ENCODE measurements at places on chromosomes 1 and 21. TPM values are rescaled to one million over a fixed set of nuclear protein-coding genes. Genes with fewer than 3 reads are reported as not detected.
A peak's percentile ranks its signal among the peaks of the same experiment; 100 is the strongest.

The PAQR6 gene
- 0.67 TPM for polyA plus RNA-seq

The CCDC181 gene
- 0.07 TPM for polyA plus RNA-seq

The OR2T29 gene
- polyA plus RNA-seq, result not detected

The PPFIA4 gene
- 13.7 TPM for polyA plus RNA-seq

The OXCT2 gene
- 0.22 TPM for polyA plus RNA-seq

The SV2A gene
- polyA plus RNA-seq, result 18.1 TPM

The KRTAP19-3 gene
- polyA plus RNA-seq, result not detected

The GPR25 gene
- not detected for polyA plus RNA-seq

The YTHDF2 gene
- 50.0 TPM for polyA plus RNA-seq

The BRDT gene
- polyA plus RNA-seq, result not detected

The CGN gene
- polyA plus RNA-seq, result 0.34 TPM

The TMCC2 gene
- 4.6 TPM for polyA plus RNA-seq

DNA sequence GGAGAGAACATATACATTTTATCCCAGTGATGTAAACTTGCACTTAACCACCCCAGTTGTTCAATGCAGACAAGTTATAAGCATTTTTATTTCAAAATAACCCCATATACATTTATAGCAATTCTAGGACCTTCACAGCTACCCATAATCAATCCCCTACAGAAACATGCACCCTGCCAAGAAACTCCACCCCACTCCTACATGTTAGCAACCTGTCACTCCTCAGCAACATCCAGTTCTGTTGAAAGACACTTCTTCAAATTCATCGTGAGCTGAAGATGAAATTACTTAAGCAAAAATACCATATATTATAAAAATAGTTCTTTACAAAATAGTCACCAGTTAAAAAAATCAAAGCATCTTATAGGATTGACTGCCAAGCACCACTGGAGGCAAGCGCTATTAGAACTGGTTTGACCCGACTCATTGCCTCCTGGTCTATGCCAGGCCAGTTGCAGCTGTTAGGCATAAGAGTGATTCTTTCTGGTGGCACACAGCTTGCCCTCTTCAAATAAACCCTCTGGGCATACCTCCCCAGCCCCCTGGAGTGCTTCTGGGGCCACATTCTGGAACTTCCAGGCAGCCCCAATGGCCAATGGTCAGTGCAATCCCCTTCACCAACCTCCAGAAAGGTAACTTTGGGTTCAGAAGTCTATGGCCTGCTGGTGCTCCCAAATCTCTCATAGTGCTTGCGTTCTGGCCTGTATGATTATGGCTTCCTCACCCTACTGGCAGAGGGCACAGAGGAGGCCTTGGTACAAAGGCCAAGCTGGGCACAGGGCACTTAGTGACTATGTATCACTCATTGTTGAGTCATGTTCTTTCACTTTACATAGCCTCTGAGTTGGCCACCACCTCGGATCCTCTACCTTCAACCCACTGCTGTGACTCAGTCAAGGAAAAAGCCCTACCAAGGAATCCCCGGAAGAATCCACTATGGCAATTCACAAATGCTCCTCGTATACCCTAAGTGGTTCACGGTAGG lies 72.2 kb upstream of the RALGPS2 start:
- DNase-seq, result peak; percentile 49

DNA sequence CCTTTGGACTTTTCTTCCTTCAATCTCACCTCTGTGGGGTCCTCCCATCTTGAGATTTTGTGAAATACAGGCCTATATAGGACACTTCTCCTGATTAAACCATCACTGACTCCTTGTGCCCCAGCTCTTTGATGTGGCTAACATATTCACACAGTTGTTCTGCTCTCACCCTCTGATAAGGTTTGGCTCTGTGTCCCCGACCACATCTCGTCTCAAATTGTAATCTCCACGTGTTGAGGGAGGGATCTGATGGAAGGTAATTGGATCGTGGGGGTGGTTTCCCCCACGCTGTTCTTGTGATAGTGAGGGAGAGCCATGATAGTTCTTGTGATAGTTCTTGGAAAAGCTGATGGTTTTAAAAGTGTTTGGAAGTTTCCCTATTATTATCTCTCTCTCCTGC lies 19.7 kb downstream of the LRRC7 start:
- DNase-seq, result no peak

DNA sequence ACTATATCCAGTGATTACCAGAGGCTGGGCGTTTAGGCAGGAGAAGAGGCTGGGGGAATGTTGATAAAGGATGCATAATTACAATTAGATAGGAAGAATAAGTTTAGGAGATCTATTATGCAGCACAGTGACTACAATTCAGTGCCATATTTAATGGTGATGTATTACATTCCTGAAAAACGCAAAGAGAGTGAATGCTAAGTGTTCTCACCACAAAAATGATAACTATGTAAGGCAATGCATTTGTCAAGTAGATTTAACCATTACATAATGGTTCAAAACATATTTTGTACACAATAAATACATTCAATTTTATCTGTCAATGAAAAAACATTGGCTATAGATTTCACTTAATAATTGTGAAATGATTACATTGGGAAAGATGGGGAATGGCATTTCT lies 548.9 kb downstream of the NUF2 start:
- DNase-seq, result no peak

DNA sequence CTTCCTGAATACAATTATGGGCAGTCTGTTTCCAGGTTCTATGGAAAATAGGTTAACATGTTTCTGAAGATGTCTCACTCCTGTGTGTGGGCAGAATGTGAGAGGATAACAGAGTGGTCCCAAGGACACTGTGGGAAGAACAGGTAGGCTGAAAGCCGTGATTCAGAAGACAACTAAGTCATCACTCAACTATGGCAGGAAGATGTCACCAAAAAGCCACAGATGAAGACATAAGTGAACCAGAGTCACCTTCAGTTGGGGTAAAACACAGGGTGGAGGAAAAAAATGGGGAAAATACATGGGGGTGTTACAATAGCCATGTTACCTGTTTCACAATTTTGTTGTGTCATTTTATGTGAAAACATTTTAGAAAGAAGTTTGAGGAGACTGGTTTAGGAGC lies 75.1 kb downstream of the UCHL5 start:
- DNase-seq, result no peak

GRCh38 chr1:150793221-150793620 lies 14.8 kb downstream of the CTSK start:
- no peak for DNase-seq

- DNase-seq, result no peak
These were observed 56.3 kb upstream of the SYT6 start for GRCh38 chr1:114209971-114210370.

DNA sequence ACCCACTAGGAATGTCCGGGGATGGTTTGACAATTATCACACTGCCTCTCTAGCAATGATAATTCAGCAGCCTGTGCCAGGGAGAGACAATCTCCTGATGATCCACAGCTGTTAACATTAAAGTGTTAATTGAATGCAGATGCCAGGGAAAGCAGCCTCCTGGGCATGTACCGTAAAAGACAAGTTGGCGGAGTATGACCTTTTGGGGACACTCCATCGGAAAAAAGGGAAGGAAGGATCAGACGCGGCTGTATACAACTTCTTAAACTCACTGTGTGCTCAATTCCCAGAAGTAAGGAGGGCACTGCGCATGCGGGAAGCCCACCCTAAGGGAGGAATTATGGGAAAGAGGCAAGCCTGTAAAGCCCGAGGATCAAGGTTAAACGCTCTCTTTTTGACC lies 62.6 kb downstream of the MAP3K7CL start:
- no peak for DNase-seq

DNA sequence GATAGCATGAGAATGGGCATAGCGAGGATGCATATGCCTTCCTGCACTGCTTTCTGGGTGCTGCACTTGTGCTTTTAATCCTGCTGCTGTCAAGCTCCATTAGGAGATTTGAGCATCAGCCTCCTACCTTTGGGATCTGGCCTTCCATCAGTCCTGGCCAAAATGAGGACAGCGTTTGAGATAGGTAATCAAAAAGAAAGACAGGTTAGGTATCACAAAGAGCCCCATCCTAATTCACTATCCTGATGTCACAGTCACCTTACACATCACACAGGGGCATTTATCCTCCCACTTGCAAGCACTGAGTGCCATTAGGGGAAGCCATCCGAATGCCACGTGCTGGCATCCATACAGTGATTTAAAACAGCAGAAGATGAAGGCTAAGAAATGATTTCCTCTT lies 13.2 kb upstream of the FAM163A start:
- no peak for DNase-seq

DNA sequence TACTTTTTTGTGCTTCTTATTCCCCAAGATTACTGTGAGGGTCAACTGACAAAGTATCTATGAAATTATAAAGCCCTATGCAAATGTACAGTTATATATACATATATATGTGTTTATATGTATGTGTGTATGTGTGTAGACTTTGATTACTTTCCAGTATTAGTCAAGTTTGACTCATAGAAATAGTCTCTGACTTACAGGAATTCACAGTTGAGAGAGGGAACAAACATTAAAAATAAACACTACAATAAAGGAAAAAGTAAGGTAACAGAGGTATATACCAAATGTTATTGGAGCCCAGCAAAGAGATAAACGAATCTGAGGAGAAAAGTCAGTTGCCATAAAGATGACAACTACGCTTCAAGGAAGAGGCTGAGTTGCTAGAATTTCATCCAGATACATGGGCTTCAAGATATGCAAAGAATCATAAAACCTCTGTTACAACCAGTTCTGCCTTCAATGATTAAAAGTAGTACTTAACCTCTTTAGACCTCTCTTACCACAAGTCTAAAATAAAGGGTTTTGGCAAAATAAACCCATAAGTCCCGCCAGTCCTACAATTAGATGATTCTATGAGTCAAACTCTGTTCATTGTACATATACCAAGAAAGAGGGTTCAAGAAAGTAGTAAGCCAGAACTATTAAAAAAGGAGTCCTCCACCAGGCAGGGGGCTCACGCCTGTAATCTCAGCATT lies 7.2 kb downstream of the IFT25 start:
- DNase-seq, result peak; percentile 84

- DNase-seq, result peak; percentile 55
These were observed 84.7 kb downstream of the PHTF1 start for GRCh38 chr1:113674591-113674990.

- DNase-seq, result no peak
These were observed 59.0 kb downstream of the SLX9 start for GRCh38 chr21:44998621-44999427.

DNA sequence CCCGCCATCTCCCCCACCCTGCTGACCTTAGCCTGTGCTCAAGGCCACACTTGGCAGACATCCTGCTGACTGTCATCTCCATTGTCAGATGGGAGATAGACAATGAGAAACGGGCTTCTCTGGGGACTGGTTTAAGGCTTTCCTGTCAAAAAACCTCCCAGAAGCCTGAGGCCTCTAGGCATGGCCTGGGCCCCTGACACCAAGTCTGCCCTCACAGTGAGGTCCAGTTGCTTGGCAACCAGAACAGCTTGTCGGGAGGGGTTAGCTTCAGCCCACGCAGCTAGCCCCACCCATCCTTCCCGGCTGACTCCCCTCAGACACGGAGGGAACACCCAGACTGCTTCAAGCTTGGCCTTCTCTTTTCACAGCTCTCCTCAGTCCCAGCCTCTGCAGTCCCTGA lies 11.0 kb downstream of the PLEKHA6 start:
- peak; percentile 62 for DNase-seq

DNA sequence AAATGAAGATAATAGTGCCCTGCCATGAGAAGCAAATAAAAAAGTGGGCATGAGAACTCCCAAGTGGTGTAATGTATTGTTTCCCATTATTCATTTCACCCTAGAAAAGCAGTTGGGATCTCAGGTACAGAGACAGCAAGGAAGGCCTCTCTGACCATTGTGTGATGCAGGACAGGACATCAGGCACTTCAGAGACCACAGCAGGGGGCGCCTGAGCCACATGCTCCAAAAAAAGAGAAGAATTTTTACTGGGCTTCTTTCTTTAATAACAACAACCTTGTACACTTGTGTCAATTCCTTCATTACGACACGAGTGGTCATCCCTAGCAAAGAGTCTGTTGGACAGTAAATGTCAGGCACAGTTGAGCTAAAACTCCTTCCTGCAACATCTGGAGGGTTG lies 533.3 kb downstream of the OMA1 start:
- DNase-seq, result no peak

- no peak for DNase-seq
These were observed 188.2 kb downstream of the AMY1C start for GRCh38 chr1:103937763-103938357.

DNA sequence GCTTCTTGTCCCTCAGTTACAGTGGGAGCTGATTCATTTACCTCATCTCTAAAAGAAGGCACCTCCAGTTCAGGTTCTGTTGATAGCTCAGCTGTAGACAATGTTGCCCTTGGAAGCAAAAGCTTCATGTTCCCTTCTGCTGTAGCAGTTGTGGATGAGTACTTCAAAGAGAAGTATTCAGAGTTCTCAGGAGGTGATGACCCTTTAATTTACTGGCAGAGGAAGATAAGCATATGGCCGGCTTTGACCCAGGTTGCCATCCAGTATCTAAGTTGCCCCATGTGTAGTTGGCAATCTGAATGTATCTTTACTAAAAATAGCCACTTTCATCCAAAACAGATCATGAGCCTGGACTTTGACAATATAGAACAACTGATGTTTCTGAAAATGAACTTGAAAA lies 4.5 kb downstream of the ZBED6 start:
- DNase-seq, result no peak

- DNase-seq, result no peak
These were observed 11.7 kb upstream of the S100A11 start for GRCh38 chr1:152048416-152049009.

DNA sequence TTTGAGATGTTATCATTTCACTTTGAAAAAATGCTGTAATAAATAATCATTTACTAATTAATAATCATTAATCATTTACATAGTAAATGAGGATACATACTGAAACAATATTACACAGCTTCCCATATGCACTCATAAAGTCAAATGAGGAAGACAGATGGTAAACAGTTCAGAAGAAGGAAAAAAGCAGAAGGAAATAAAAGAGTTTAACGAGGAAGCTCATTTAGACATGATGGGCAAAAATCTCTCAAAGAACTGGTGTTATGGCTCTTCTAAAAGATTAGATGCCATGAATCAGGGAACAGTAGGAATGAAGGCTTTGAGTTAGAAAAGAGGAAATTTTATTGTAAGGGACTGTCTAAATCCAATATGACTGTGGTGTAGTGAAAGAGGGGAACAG lies 347.6 kb downstream of the PTPRC start:
- DNase-seq, result no peak

- peak; percentile 43 for DNase-seq
These were observed 18.7 kb upstream of the RAP1A start for GRCh38 chr1:111600886-111601386.

DNA sequence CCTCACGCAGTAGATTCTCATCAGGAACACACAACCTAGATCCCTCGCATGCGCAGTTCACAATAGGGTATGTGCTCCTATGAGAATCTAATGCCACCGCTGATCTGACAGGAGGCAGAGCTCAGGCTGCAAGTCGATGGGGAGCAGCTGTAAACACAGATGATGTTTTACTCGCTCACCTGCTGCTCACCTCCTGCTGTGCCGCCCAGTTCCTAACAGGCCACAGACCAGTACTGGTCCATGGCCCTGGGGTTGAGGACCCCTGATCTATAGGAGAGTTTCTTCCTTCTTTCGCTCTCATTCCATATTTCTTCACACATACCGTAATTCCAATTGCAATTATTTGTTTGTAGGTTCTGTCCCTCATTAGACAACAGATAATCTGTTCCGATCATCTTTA lies 103.4 kb downstream of the CLEC20A start:
- no peak for DNase-seq

All from IMR-90 (cell line).